Brain microvascular endothelial cell (primary cell): ENCODE measurements at places on chromosomes 4 and X.

- DNase-seq: no peak
Measured at GRCh38 chr4:136150046-136150445, 1382.2 kb downstream of the PCDH18 start.

DNA sequence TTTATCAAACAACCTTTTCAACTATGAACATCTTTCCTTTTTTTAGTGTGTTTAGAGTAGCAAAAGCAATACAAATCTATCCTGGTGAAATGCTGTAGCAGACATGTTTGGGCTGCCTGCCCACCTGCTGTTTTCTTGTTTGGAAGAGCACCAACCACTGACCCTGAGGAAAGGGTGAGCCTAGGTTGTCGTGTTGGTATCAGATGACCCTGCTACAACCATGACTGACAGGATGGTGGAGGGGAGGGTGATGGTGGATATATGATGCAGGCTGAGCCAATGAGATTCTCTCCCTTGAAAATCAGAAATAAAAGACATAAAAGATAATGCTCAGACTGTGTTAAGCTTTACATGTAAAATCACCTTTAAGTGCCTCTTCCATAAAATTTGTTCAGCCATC lies 201.2 kb downstream of the NPNT start:
- DNase-seq: no peak

GRCh38 chr4:6071191-6071958 lies 53.1 kb upstream of the C4orf50 start:
- no peak for DNase-seq

DNA sequence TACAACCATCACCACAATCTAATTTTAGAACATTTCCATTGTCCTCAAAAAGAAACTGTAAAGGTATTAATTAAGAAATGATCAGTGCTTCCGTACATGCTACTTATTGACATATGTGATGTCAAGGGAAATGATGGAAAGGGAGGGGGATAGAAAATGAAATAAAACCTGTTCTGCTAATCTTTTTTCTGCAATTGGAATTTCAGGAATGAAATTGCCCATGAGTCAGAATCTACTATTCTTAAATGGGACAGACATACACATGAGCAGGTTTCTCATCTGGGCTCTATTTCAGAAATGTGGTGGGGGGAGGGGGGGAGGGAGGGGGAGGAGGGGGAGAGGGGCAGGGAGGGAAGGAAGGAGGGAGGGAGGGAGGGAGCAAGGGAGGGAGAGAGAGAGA lies 91.0 kb downstream of the SHROOM4 start:
- DNase-seq: no peak

- no peak for DNase-seq
Measured at GRCh38 chrX:135528254-135528653, 7.8 kb downstream of the INTS6L start.

GRCh38 chr4:139668036-139668435 lies 2.4 kb downstream of the MGST2 start:
- DNase-seq: no peak

- no peak for DNase-seq
Measured at GRCh38 chr4:80069108-80069836, 3.8 kb downstream of the ANTXR2 start.

- no peak for DNase-seq
Measured at GRCh38 chr4:181004056-181004455, 1239.1 kb upstream of the TENM3 start.

- no peak for DNase-seq
Measured at GRCh38 chr4:186958726-186959350, 235.2 kb upstream of the FAT1 start.

- no peak for DNase-seq
Measured at GRCh38 chr4:113051361-113051760, 1.9 kb downstream of the ANK2 start.

- no peak for DNase-seq
Measured at GRCh38 chr4:155544547-155544946, 122.1 kb upstream of the GUCY1A1 start.

- no peak for DNase-seq
Measured at GRCh38 chrX:13569479-13570260, at the start of gene EGFL6. Gene EGFL6, plus strand, starts transcription at chrX:13569601. Its CDS starts 261 bp downstream, at chrX:13569862.

- DNase-seq: no peak
Measured at GRCh38 chr4:152997771-152998487, 61.8 kb downstream of the FHDC1 start.

DNA sequence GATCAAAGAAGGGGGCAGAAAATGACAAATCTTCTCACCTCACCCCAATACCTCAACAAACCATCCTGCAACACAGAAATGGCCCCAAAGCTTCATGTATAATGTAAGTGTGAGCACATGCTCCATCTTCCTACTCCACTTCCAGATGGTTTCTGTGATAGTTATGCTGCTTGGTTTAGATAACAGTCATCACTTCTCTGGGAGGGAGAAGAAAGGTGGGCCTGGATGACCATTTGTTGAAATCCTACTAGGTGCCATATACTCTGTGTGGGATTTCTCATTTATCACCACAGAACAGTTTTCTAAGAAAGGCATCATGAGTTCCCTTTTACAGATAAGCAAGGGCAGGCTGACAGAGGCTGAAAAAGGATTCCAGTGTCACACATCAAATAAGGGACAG lies 31.3 kb upstream of the NXF3 start:
- no peak for DNase-seq

- no peak for DNase-seq
Measured at GRCh38 chr4:18138076-18138665, 116.6 kb upstream of the LCORL start.

DNA sequence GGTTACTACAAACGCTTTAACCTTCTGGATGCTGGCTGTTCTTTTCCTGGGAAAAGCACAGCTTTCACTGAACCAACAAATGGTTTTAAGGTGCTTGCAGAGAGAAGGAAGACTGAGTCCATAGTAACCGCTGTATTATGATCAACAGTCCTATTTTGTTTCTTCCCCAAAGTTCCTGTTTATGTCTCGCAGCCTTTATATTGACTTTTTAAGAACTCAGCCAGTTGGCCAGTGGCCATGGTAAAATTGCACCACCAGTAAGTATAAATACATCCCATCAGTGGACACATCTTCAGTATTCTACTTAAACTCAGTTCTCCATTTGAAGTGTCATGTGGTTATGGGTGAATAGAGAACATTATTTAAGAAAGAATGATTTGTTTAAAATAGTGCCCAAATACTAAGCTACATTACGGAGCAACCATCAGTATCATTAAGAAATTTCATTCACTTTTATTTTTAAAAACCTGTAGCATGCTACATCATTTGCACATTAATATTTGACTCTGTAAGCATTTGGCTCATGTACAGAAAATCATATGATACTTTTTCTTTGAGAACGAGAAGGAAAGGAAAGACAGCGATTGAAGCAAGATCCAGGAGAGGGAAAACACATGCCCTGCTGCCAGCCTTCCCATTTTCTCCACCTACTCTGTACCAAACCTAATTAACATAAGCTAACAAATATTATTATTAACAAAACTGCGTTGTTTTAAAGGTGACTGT lies 287.0 kb downstream of the ARHGAP24 start:
- DNase-seq: peak; percentile 58

DNA sequence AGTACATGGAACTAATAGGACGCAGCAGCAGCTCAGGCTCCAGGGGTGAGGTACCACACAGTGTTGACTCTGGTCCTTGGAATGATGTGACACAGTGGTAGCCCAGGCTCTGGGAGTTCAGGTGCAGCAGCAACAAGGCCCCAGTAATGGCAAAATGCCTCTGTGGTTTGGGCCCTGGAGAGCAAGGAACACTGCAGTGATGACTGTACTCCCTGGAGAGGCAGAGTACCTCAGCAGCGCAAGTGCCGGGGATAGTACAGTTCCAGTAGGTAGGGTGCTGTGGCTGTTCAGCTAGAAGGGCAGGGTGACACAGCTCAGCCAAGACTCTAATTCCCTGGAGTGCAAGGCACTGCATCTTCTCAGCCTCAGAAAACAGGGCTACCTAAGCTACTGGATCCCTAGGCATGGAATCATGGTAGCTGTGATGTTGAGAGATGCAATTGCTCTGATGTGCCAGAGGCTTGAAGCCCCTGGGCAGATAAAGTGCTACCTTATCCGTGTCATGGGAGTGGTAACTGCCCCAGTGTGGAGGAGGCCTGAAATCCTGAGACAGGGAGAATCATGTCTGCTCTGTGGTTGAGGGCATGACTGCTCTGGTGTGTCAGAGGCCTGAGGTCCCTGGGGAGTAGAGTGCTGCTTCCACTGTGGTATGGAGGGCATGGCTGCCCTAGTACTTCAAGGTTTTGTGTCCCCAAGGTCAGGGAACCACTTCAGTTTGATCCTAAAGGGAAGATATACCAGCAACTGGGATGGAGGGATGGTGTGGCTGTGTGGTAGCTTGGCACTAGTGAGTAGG lies 55.2 kb downstream of the AREG start:
- DNase-seq: peak; percentile 55

- no peak for DNase-seq
Measured at GRCh38 chrX:77893713-77894112, 1.5 kb downstream of the MAGT1 start.

DNA sequence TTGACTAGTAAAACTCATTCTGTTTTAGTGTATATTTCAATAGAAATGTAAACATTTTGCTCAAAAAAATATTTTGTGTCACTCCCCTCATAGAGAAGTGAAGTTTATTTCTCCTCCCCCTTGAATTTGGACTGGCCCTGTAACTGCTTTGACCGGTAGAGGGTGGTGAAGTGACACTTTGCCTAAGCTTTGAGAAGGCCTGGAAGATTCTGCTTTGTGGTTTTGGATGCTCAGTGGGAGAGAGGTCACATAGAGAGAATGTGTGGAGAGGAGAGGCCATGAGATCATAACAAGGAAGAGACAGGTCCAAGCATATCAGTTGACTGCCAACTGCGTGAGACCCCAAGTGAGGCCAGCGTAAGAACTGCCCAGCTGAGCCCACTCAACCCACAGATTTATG lies 19.1 kb upstream of the ARX start:
- peak; percentile 24 for DNase-seq

DNA sequence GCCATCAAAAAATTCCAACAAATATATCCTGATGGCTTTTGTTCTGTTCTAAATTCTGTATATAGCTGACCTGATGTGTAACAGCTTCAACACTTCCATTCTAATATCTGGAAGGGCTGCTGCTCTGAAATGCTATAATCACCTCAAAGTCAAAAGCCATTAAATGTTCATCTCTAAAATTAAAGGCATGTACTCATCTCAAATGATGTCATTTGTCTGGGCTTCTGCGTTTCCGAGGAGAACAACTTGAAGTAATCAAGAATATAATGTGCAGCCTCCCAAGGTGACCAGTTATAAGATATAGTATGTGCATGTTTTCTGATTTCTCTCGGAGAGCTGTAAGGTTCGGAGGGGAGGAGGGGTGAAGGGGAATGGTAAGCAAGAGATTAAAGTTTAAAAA lies 237.6 kb downstream of the SCFD2 start:
- no peak for DNase-seq
